ENCODE measurements at places on chromosomes 4 and X.

DNA sequence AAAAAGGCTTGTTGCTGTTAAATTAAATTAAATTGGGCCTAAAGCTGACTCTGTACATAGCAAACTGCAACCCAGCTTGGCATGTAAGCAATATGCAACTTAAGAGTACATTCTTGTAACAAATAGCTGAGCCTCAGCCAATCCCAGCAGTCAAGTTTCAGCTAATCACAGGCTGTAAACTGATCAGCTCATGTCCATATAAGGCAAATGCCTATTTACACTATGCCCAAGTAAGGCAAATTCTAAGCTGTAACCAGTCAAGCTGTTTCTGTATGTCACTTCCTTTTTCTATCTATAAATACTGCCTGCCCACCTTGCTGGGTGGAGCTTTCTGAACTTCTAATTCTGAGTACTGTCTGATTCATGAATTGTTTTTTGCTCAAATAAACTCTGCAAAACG is 429.1 kb upstream of the FTHL17 start:
- DNase-seq: no peak

GRCh38 chrX:46665232-46666152 is 91.9 kb downstream of the CHST7 start:
- DNase-seq: no peak

DNA sequence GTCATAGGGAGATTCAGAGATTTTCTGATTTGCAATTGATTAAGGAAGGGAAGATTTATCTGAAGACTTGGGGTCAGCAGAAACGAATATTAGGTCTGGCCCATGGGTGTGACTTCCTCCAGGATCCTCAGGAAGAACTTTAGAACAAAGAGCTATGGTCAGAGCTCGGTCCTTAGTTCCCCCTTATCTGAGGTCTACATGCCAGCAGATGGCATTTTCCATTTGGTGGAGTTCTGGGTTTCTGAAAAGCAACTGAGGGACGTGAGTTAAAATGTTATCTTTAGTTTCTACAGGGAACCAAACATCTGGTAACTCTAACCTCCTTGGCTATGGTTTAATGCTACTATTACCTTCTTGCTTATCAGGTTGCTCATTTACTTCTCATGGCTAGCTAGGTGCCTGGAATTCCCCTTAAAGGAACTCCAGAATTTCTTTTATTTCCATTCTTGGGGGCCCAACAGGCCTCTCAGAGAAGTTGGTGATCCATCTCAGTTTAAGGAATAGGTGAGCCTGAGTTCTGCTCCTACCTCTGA is 40.7 kb downstream of the KLF3 start:
- DNase-seq: no peak

DNA sequence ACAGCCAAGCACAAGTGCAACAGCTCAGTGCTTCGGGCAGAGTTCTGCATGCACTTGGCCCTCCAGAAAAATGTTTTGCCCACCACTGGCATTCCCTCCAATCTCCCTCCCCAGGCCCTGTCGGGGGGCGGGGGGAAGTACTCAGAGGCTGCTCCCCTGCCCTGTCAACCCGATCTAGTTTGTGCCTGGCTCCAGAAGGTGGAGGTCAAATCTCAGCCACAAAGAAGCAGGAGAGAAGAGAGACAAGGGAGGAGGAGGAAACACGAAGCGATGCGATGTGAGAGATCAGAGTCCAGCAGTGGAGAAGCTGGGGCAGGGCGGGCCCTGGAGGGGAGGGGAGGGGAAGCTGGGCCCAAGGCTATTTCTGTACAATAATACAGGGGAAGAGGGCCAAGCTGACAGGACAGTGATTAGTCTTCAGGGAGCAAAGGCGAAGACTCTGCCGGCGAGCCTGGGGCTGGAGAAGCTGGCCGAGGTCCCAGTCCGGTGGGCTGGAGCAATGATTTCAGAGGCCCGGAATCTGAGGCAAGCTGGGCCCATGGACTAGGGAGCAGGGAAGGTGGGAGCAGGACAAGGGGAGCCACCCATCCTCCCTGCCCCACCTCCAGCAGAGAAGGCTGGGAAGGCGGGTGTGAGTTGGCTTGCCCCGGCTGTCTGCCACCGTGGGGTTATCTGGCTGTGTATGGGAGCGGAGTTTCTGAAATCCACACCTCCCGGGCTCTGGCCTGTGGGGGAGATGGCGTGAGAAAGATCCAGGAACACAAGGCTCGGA is 167.1 kb downstream of the EFNB1 start:
- no peak for DNase-seq

DNA sequence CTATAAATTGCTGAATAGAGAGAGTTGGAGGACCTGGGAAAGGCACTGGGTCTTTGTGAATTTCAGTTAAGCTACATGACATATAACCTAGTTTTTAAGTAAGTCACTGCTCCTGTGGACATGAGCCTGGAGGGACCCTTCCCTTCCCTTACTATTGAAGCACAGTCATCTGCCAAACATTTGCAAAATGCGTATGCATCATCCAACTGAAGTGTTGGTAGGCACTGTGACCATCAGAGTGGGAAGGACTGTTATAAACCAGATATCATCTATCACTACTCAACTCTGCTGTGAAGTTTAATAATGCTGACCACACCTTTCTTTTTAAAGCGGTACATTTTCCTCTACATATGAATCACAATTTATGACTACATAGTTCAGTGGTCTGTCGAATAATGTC is 5.2 kb downstream of the GABRA3 start:
- no peak for DNase-seq

GRCh38 chr4:626201-627091 is 1.1 kb downstream of the PDE6B start:
- no peak for DNase-seq

- DNase-seq: no peak
Observed at GRCh38 chrX:88135735-88136134, 611.3 kb upstream of the CPXCR1 start.

- no peak for DNase-seq
Observed at GRCh38 chrX:55524487-55524886, 34.8 kb upstream of the USP51 start.

GRCh38 chr4:8247047-8247930 is 22.3 kb upstream of the HTRA3 start:
- no peak for DNase-seq

DNA sequence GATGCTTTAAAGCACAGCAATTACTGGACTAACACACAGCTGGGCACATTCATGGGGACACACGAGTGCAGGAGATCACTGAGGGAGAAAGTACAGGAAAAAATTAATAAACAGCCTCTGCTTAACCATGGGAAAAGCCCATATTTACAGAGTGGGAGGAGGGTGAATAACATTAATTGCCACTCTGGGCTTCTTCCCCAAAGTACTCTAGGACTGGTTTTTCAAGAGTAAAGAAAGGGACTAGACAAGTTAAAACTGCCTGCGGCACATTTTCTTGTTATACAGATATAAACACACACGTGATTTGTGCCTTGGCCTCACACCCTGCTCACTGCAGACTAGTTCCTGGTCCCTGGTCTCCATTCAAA is 179.7 kb upstream of the TET2 start:
- DNase-seq: no peak

DNA sequence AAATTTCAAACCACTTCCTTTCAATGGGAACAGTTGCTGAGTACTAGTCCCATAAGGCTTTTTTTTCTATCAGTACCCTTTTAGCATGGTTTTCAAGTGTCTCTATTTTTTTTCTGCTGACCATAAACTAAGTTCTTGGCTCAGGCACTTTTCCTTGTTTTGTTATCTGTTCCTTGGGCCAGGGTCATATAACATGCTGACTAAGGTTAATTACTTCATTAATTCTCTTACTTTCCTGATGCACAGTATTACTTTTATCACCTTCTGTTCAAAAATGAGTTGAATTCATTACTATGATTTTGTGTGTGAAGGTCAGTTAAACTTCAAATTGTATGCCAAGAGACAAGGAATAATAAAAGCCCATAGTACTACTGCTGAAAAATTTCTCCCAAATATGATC is 19.7 kb upstream of the BTC start:
- no peak for DNase-seq

GRCh38 chr4:133719098-133719497 is 482.5 kb downstream of the PABPC4L start:
- no peak for DNase-seq

DNA sequence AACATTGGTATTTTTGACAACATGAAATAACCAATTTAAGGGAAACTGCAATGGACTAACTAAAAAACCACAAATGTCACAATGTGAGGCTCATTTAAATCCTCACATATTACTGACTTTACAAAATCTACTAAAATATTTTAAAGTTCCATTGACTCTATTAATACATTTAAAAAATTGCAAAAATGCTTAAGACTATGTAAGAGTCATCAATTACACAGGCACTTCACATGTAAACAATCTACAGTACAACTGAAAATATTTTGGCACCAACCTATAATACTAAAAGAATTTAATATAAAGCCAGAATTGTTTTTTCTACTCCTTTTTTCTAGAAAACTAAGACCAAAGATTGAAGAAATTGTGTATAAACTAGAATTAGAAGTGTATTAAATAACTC is 76.8 kb upstream of the RBMXL3 start:
- no peak for DNase-seq

GRCh38 chr4:165009493-165010227 is 22.1 kb upstream of the TRIM60 start:
- no peak for DNase-seq

DNA sequence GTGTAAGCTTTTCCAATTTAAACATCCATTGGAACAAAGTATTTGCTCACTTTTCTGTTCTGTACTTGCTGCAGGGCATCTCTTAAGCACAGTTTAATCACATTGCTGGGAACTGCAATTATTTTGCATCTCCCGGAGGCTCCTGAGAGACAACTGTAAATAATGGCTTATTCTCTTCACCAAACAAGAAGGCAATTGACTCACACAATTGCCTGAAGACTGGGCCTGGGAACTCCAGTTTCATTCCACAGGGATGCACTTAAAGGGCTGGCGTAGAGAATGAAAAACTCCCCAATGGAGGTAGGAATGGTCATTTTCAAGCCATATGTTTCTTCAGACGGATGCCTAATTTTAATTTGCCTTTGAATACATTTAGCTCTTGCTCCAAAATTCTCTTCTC is 29.5 kb downstream of the TFDP3 start:
- no peak for DNase-seq

GRCh38 chr4:72953571-72953970 is 115.9 kb downstream of the COX18 start:
- DNase-seq: no peak

- no peak for DNase-seq
Observed at GRCh38 chr4:7697343-7697742, 242.3 kb downstream of the AFAP1 start.

DNA sequence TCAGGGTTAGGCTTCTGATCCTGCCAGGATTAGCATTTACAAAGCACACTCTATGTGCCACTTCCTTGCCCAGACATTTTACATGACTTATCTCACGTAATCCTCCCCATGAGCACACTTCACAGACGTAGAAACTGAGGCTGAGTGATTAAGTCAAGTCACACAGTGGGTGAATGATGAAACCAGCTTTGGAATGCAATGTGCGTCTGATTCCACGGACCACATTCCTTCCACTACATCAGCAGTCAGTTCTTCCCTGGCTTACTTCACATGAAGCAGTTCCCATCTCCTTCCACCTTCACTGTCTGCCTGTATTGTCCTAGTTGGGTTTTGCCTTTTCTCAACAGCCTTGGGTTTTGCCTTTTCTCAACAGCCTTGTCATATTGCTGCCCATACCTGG is 134.3 kb upstream of the PPARGC1A start:
- DNase-seq: no peak

DNA sequence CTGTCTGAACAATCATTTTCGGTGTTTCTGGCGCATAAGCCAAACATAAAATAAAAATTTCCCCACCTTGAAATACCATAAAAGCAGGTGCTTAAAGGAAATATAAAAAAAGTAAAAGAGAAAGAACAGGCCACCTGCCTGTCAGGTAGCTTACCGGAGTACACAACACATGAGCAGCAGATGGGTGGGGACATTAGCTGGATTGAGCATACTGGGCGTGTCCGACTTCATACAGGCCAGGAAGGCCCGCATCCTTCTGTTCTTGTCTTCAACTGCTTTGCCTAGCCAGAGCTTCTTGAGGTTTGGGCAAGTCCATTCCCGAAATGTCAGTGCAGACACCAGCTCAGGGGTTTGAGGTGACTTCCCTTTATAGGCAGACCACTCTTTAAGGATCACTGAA is 66.7 kb downstream of the FAM120C start:
- DNase-seq: no peak

DNA sequence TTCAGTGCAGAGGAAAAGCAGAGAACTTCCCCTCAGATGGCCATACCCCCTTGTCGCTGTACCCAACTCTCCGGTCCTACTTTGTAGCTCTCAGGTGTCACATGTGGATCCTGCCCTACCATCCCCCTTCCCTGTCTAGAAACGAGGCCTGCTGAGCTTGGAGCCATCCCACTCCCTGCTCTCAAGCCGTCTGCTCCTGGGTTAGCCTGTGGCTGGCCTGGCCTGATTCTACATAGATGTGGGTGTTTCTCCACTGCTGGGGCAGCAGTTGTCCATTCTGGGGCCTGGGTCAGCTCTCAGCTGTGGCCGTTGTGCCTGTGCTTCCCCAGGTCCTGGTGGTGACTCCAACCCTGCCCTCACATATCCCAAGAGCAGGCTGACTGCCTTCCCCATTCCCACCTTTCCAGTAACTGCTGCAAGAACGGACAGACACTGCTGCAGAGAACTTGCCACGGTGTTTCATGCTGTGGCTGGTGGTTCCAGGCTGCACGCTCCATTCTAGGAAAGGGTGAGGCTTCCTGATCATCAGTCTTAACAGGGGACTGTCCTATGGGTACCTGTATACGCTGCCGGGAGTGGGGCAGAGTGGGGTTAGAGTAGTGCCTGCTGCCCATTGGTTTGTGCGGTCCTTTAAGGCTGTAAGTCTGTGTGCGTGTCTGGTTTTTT is 3.6 kb downstream of the IL9R start:
- DNase-seq: no peak

DNA sequence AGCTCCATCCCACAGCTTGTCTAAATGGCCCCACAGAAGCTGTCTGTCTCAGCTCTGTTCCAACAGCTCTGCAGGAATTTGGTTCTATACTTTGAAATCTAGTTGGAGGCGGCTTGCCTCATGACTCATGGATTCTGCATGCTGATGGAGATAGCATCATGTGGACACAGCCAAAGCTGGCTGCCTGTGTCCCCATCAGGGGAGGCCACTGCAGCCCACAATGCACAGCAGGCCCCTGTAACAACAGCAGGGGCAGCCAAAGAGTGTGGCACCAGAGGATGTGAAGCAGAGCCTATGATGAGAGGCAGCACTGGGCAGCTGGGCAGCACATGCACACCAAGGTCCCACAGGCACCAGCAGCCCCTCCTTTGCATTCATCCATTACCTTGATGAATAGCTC is 67.2 kb downstream of the DCAF12L1 start:
- DNase-seq: no peak

DNA sequence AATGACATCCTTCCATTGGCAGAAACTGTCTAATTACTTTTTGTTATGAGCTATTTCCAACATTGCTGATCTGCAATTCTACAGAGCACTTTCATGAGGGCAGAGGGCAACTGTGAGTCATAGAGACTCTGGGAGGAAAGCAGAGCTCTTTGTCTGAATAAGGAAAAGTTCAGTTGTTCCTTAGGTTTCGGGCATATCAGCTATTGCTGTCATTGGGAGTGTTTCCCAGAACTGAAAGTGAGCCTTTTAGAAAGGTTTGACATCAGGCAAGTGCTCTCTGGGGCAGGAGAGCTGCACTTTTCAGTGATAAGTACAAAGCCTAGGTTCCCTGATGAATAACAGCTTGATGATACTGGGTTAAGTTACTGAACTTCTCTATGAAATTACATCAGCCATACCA is 119.2 kb upstream of the EDNRA start:
- no peak for DNase-seq

GRCh38 chr4:114615435-114615834 is 16.8 kb downstream of the UGT8 start:
- no peak for DNase-seq

- no peak for DNase-seq
Observed at GRCh38 chr4:85979276-85979675, 380.6 kb downstream of the MAPK10 start.
